ENCODE measurements at places on chromosomes 12 and 14. TPM values are rescaled to one million over a fixed set of nuclear protein-coding genes. Genes with fewer than 3 reads are reported as not detected.

B4GALNT1 gene
- 1.4 TPM for total RNA-seq

PPP1R12A gene
- total RNA-seq = 63.3 TPM

B4GALNT3 gene
- total RNA-seq = 1.1 TPM

ACYP1 gene
- 50.5 TPM for total RNA-seq

ACSS3 gene
- not detected for total RNA-seq

ANO4 gene
- total RNA-seq = not detected

GDF3 gene
- not detected for total RNA-seq

GRCh38 chr12:9735601-9736000, 2.7 kb upstream of the CLECL1 start:
- H3K4me1 ChIP-seq = peaks cover 67% of the 10 kb centered on the region
- no peaks in the 10 kb centered on the region for H3K27me3 ChIP-seq
- DNase-seq = no peak
- H3K27ac ChIP-seq = no peak overlapping the region

GRCh38 chr12:42504049-42504448, 85.5 kb downstream of the PRICKLE1 start:
- DNase-seq = no peak
- no peaks in the 10 kb centered on the region for H3K4me1 ChIP-seq
- H3K27me3 ChIP-seq = peaks cover 6% of the 10 kb centered on the region

DNA sequence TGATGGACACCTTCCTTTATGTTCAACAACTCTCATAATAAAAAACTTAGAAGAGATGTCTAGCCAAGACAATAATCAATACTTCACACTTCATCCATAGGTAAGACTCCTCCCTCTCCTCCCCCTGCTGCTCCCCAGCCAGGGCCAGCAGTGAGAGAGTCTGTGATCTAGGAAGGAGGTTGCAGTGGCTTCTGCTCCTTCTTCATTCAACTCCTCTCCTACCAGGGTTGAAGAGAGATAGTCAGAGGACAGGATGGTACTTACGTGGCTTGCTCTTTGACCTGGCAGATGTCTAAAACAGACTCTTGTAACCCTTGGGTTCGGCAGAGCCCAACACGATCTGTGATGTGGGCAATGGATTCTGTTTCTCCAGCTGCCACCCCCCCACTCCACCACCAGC, 31.0 kb downstream of the DHRS2 start:
- DNase-seq = no peak
- H3K27me3 ChIP-seq = no peaks in the 10 kb centered on the region
- no peak overlapping the region for H3K4me3 ChIP-seq
- H3K27ac ChIP-seq = no peak overlapping the region

- no peaks in the 10 kb centered on the region for H3K27me3 ChIP-seq
- no peak overlapping the region for H3K27ac ChIP-seq
- H3K4me3 ChIP-seq = no peak overlapping the region
These were observed 413.0 kb downstream of the CCDC91 start for GRCh38 chr12:28603239-28603638.

DNA sequence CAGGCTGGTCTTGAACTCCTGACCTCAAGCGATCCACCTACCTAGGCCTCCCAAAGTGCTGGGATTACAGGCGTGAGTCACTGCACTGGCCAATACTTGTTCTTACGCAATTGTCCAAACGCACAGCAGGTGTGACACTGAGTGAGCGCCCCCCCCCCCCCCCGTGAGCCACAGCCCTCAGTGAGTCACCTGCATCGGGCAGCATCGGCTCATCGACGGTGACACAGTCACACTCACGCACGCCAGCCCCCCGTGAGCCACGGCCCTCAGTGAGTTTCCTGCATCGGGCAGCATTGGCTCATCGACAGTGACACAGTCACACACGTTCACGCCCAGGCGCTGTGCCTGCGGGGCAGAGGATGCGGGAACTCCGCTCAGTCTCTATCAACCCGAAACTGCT, 42.5 kb downstream of the GALNT9 start:
- H3K36me3 ChIP-seq = no peaks in the 10 kb centered on the region
- no peak overlapping the region for H3K27ac ChIP-seq
- peaks cover 18% of the 10 kb centered on the region for H3K4me1 ChIP-seq
- H3K4me3 ChIP-seq = no peak overlapping the region
- H3K27me3 ChIP-seq = peaks cover 28% of the 10 kb centered on the region
- no peak for DNase-seq

DNA sequence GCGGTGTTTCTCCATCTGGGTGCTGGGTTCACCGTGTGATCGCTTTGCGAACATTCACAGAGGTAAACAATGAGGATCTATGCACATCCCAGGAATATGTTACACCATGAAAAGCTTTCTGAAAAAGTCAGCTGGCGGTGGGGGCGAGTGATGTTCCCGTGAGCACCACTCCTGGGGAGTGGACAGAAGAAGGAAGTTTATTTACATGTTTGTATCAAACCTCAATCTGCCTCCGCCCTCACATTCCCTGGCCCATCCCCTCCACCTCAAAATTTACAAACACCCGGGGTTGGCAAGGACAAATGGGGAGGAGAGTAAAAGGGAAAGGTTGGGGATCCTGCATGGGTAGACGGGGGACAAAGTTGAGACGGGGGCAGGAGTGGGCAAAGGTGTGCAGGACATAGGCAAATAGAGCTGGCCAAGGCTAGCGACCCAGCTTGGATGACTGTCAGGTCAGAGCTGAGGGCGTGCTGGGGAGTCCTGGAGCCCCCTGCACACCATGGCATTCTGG, 6.9 kb downstream of the TNFRSF1A start:
- H3K4me3 ChIP-seq = no peak overlapping the region
- H3K36me3 ChIP-seq = peaks cover 39% of the 10 kb centered on the region
- H3K27me3 ChIP-seq = no peaks in the 10 kb centered on the region
- DNase-seq = no peak
- H3K4me1 ChIP-seq = peaks cover 46% of the 10 kb centered on the region
- H3K27ac ChIP-seq = no peak overlapping the region

DNA sequence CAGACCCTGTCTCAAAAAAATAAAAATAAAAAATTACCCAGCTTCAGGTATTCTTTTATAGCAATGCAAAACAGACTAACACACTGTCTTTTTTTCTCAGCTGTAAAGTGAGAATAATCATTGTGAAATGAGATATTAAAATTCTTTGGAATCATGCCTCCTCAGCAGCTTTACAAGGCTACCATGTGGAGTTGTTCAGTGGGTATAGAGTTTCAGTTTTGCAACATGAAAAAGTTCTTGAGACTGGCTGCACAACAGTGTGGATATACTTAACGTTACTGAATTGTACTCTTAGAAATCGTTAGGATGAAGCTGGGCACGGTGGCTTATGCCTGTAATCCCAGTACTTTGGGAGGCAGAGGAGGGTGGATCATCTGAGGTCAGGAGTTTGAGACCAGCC, 15.7 kb upstream of the MAPKAPK5 start:
- H3K27me3 ChIP-seq = peaks cover 9% of the 10 kb centered on the region
- no peaks in the 10 kb centered on the region for H3K4me1 ChIP-seq
- H3K36me3 ChIP-seq = no peaks in the 10 kb centered on the region
- DNase-seq = no peak

- H3K36me3 ChIP-seq = no peaks in the 10 kb centered on the region
- no peak overlapping the region for H3K4me3 ChIP-seq
- no peaks in the 10 kb centered on the region for H3K4me1 ChIP-seq
These were observed 857.1 kb downstream of the AACS start for GRCh38 chr12:125922330-125922729.

GRCh38 chr12:104049903-104050356, at the start of gene GLT8D2:
TSS of gene GLT8D2 (minus strand) at chr12:104050187. CDS start at chr12:104019648, 30,539 bp downstream.
- peak within 1 kb of the TSS; percentile 27 for H3K4me3 ChIP-seq
- DNase-seq = peak; percentile 12
- peaks cover 9% of the 10 kb centered on the region for H3K4me1 ChIP-seq

GRCh38 chr14:77113644-77114043, 15.6 kb downstream of the CIPC start:
- H3K27ac ChIP-seq = no peak overlapping the region
- H3K4me1 ChIP-seq = no peaks in the 10 kb centered on the region
- peaks cover 10% of the 10 kb centered on the region for H3K36me3 ChIP-seq
- H3K27me3 ChIP-seq = no peaks in the 10 kb centered on the region
- no peak overlapping the region for H3K4me3 ChIP-seq

GRCh38 chr12:26748741-26749431, 84.1 kb downstream of the ITPR2 start:
- peaks cover 64% of the 10 kb centered on the region for H3K4me1 ChIP-seq
- H3K27me3 ChIP-seq = no peaks in the 10 kb centered on the region
- peaks cover 2% of the 10 kb centered on the region for H3K36me3 ChIP-seq
- no peak for DNase-seq

GRCh38 chr14:66473223-66473622, 12.9 kb upstream of the CCDC196 start:
- H3K4me1 ChIP-seq = no peaks in the 10 kb centered on the region
- H3K27me3 ChIP-seq = no peaks in the 10 kb centered on the region
- no peak for DNase-seq
- H3K4me3 ChIP-seq = no peak overlapping the region

- no peak for DNase-seq
- no peaks in the 10 kb centered on the region for H3K27me3 ChIP-seq
- H3K36me3 ChIP-seq = no peaks in the 10 kb centered on the region
- H3K27ac ChIP-seq = no peak overlapping the region
These were observed 28.8 kb downstream of the DIO3 start for GRCh38 chr14:101590062-101590461.

GRCh38 chr14:24297190-24297964, 2.2 kb downstream of the DHRS1 start:
- no peaks in the 10 kb centered on the region for H3K27me3 ChIP-seq
- no peak for DNase-seq
- peak overlapping the region; percentile 78 for H3K27ac ChIP-seq
- H3K4me1 ChIP-seq = peaks cover 47% of the 10 kb centered on the region
- H3K36me3 ChIP-seq = peaks cover 14% of the 10 kb centered on the region

- H3K27ac ChIP-seq = no peak overlapping the region
- H3K36me3 ChIP-seq = peaks cover 3% of the 10 kb centered on the region
- H3K4me3 ChIP-seq = no peak overlapping the region
- peaks cover 62% of the 10 kb centered on the region for H3K27me3 ChIP-seq
These were observed 10.6 kb downstream of the FOXA1 start for GRCh38 chr14:37584211-37585100.

DNA sequence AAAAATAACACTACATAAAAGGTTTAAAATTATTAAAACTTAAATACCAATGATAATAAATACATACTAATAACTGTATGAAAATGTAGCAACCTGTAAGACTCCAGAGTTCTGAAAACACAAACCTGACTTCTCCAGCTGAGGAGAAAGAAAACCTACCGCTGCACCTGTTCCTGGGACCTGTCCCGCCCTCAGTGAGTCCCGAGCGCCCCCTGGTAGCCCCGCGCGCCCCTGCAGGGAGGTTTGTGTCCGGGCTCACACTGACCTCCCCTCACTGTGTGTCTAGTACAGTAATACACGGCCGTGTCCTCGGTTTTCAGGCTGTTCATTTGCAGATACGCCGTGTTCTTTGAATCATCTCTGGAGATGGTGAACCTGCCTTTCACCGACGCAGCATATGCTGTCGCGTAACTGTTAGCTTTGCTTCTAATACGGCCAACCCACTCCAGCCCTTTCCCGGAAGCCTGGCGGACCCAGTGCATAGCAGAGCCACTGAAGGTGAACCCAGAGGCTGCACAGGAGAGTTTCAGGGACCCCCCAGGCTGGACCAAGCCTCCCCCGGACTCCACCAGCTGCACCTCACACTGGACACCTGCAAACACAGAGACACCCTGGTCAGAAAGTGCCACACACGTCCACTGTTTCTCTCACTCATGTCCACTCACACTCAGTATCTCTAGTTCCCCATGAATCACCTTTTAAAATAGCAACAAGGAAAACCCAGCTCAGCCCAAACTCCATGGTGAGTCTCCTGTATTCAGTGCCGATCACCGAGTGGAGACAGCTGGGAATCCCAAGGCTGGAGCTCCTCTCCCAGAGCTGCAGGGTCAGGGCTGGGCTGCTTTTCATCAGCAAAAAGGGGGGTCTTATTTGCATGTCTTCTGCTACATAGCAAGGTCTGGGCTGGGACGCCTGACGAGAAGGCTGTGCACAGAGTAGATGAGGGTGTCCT, 1276.3 kb downstream of the TMEM121 start:
- no peak overlapping the region for H3K4me3 ChIP-seq
- H3K27me3 ChIP-seq = peaks cover 25% of the 10 kb centered on the region
- H3K27ac ChIP-seq = no peak overlapping the region
- no peak for DNase-seq
- H3K4me1 ChIP-seq = no peaks in the 10 kb centered on the region

GRCh38 chr14:32472076-32472475, 143.0 kb downstream of the AKAP6 start:
- H3K36me3 ChIP-seq = no peaks in the 10 kb centered on the region
- no peaks in the 10 kb centered on the region for H3K4me1 ChIP-seq
- H3K4me3 ChIP-seq = no peak overlapping the region
- H3K27me3 ChIP-seq = no peaks in the 10 kb centered on the region
- no peak for DNase-seq

DNA sequence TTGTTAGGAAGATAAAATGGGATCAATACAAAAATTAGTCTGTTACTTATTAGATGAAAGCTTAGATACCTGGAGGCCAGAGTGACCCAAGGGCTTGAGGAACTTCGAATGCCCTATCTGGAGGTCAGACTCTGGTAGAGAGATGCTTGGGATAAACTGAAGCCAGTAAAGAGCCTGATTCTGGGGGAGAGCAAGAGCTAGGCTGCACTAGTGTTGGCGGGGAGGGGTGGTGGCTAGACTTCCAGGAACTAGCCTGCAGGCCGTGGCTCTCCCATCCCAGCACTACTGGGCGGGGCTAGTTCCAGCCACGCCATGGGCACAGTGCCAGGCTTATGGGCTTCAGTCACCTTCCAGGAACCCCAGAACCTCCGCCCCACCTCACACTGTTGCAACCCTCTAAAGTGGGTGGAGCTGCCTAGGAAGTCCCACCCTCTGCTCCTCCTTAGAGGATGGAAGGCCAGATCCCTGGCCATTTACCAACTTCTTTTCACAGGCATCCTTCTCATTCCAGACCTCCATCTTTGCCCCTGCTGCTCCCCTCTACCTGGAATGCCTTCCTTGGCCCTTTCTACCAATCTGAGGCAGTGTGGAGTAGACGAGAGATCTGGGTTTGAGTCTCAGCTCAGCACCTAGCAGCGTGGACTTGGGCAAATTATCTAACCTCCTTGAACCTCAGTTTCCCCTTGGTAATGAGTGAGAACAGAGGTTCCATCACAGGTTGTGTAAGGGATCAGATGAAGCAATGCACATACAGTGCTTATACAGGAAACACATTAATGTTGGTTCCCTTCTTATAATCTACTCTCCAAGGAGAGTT, 6.3 kb upstream of the NFE2 start:
- no peaks in the 10 kb centered on the region for H3K36me3 ChIP-seq
- peaks cover 4% of the 10 kb centered on the region for H3K4me1 ChIP-seq
- DNase-seq = peak; percentile 24
- peaks cover 28% of the 10 kb centered on the region for H3K27me3 ChIP-seq

- H3K27me3 ChIP-seq = peaks cover 31% of the 10 kb centered on the region
- H3K4me3 ChIP-seq = no peak overlapping the region
- peak; percentile 72 for DNase-seq
- H3K27ac ChIP-seq = no peak overlapping the region
- H3K4me1 ChIP-seq = no peaks in the 10 kb centered on the region
These were observed 47.2 kb downstream of the PTPRB start for GRCh38 chr12:70590051-70590450.

DNA sequence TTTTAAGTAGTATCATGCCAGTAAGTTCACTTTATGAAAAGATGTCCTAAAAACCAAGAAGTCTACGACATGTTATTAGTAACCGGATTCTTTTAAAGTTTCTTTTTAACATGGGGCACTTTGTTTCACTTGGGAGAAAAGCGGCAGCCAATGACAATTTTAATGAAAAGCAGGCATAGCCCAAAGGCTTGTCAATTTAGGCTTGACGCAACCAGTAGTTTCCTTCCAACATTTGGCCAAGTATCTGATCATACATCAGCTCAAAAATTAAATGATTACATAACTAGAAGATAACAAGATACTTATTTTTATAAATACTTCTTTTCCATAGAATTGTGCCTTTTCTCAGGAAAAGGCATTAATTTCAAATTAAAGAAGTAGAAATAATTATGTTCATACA, 112.8 kb downstream of the TXNDC16 start:
- no peaks in the 10 kb centered on the region for H3K4me1 ChIP-seq
- H3K27me3 ChIP-seq = no peaks in the 10 kb centered on the region
- H3K27ac ChIP-seq = no peak overlapping the region
